AG20443 (cell line): ENCODE measurements at places on chromosomes 5 and 9.

DNA sequence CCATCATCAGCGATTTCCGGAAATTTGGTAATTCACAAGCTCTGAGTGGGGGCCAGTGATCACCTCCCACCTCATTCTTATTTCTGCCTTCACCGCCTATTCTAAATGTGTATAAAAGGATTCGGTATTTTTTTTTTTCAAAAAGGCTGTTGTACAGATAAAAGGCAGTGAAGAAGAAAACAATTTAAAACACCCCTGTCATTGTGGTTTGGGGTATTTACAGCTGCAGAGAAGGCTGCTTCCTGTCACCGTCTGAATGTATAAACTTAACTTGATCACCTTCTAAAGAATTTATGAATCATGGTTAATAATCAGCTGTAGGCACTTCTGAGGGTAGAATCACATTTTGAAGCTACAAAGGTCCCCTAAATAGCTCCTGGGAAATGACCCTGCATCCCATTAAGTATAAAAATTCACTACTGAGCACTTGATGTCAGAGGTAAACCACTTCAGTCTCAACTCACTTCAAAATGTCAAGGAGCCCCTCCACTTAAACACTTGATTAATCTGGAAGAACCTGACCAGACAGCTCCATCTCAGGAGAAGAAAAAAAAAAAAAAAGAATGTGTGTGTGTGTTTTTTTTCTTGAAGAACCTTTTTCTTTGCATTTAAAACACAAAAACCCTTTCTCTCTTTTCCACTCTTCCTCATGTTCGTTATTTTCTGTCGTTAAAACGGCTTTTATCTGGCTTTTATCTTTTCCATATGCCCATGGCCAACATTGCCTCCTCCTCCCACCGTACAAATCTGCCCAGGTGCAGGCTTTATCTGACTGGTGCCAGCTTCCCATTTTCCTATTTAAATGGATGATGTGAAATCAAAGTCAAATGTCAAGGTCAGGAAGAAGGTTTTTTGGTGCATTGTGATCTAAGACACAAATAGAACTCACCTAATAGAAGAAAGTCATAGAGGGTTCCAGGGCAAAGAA lies 291.2 kb downstream of the IRX1 start:
- DNase-seq, result no peak

DNA sequence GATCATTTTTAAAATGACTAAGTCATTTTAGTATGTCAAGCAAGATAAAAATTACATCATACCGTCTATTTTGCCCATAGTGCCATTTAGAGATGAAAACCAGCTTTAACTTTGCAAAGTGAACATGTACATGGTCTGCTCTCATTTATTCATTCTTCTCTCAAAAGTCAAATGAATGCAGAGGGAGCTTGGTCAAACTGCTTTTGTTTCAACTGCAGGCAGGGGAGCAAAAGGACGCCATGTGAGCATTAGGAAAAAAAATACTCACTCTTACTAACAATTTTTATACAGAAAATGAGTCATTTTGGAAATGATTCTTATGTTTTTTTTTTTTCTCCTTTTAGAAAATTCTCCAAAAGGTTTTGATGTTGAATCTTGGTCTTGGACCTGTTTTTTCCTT lies 15.7 kb downstream of the SCGB3A1 start:
- no peak for DNase-seq

- no peak for DNase-seq
These were observed 586.2 kb upstream of the PTGER4 start for GRCh38 chr5:40093550-40093949.

DNA sequence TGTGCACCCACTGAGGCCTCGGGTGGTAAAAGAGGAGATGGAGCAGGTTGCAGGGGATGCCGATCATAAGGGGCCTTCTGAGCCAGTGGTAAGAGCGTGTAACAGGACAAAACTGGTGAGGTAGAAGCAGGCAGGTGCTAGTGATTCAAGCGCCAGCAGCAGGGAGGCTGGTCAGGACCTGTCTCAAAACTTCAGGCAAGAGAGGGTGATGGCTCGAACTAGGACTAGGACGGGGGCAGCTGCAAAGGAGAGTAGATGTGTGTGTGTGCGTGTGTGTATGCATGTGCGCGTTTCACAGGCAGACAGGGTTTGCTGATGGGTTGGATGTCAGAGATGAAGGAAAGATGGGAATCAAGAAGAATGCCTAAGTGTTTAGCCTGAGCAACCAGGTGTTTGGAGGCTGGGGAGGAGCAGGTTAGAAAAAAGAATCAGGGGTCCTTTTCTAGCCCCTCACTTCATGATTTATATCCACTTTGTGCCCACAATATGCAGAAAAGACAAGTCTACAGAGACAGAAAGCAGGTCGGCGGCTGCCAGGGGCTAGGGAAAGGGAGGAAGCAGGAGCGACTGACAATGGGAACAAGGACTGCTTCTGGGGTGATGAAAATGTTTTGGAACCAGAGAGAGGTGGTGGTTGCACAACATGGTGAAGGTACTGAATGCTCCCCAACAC lies 15.2 kb downstream of the HRH2 start:
- no peak for DNase-seq

GRCh38 chr5:135608761-135609443 lies 30.1 kb upstream of the CXCL14 start:
- DNase-seq, result no peak

GRCh38 chr9:3597792-3598191 lies 72.0 kb upstream of the RFX3 start:
- no peak for DNase-seq

DNA sequence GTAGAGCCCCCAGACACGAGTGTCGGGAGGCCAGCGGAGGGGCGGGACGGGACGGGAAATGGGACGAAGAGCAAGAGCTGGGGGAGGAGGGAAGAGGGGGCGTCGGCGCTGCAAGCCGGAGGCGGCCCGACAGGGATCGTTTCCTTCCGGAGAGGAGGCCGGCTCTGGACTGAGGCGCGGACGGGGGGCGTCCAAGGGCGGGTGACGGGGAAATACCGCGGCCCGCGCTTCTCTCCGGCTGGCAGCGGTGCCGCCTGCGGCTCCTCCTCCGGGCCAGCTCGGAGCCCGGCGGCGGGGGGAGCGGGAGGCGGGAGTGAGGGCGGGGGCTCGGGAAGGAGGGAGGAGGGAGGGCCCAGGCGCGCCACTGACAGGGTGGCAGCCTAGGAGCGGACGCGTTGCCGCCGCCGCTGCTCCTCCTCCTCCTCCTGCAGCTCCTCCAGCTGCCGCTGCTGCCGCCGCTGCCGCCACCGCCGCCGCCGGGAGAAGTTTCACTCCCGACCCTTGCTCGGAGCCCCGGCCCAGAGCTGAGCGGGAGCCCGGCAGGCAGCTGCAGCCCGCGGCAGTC lies at the start of gene CHSY3:
Gene CHSY3 (plus strand): TSS at position 364 of the 565 bp plus-strand sequence.
- peak; percentile 93 for DNase-seq

- no peak for DNase-seq
These were observed 409.7 kb downstream of the IRX1 start for GRCh38 chr5:4005335-4005734.
